Upper lobe of right lung (tissue), 1 donor: ENCODE measurements at places on chromosomes 4 and X. TPM values are rescaled to one million over a fixed set of nuclear protein-coding genes. Genes with fewer than 3 reads are reported as not detected.
A peak's percentile ranks its signal among the peaks of the same experiment; 100 is the strongest.

The NUDT9 gene
- 43.9 TPM for total RNA-seq

DNA sequence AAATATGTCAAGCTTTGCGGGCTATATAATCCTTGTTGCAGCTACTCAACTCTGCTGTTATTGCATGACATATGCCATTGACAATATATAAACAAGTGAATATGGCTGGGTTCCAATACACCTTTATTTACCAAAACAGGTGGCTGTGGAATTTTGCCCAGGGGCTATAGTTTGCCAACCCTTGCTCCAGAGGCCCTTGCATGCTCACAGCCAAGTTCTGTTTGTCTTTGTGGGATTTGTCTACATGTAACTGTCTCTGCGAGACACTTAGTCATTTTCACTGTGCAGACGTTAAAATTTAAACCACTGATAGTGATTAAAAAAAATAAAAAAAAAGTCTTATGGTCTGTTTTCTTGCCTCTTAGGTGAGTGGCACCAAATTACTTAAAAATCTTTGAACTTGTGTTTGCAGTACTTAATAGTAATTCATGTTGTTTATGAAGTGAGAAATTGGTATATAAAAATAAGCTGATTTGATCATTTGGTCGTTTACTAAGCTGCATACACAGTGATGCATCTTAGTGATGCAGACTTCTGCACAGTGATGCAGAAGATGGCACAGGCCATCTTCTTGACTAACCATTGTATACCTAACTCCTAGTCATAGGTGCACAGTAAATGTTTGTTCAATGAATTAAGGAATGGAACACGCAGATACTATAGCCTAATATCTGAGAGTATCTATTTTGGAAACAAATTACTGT lies 170.9 kb downstream of the FRMPD4 start:
- no peaks in the 10 kb centered on the region for H3K4me1 ChIP-seq
- H3K27ac ChIP-seq = no peak overlapping the region
- H3K36me3 ChIP-seq = no peaks in the 10 kb centered on the region
- H3K27me3 ChIP-seq = no peaks in the 10 kb centered on the region

The F11 gene
- 24.7 TPM for total RNA-seq

GRCh38 chr4:123229286-123229685 lies 167.3 kb upstream of the SPRY1 start:
- no peaks in the 10 kb centered on the region for H3K36me3 ChIP-seq
- H3K27ac ChIP-seq = no peak overlapping the region
- H3K4me3 ChIP-seq = no peak overlapping the region
- H3K27me3 ChIP-seq = no peaks in the 10 kb centered on the region
- H3K4me1 ChIP-seq = peaks cover 10% of the 10 kb centered on the region
- DNase-seq = no peak

DNA sequence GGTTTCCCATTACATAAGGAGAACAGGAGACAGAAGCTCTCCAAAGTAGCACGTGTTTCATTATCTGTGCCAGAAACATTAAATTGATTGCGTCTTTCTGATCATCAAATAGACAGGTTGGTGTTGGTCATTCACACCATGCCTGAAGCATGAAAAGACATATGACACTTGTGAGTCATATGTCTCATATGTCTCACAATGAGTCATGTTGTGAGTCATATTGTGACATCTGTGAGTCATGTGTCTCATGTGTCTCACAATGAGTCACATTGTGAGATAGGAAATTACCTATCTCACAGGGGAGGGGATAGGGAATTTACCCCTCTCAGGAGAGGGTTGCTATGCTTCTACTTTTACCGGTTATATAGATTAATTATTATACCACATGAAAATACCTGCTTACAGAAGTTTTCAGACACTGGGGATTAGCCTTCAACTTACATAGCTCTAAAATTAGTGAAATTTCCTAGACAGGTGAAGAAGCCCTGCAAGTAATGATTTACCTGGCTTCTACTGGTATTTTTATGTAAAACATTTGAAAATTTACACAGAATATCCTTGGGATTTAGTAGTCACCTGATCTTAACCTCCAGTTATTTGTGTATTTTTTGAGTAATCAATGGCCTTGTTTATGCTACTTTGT lies 80.8 kb downstream of the NPFFR2 start:
- H3K36me3 ChIP-seq = no peaks in the 10 kb centered on the region
- H3K4me1 ChIP-seq = no peaks in the 10 kb centered on the region
- DNase-seq = no peak
- H3K27ac ChIP-seq = no peak overlapping the region
- H3K27me3 ChIP-seq = no peaks in the 10 kb centered on the region

The TNIP2 gene
- 43.4 TPM for total RNA-seq

The VGLL1 gene
- total RNA-seq = 1.6 TPM

GRCh38 chr4:1209821-1210220 lies 37.4 kb upstream of the SPON2 start:
- no peaks in the 10 kb centered on the region for H3K27me3 ChIP-seq
- peaks cover 44% of the 10 kb centered on the region for H3K36me3 ChIP-seq
- H3K4me1 ChIP-seq = peaks cover 42% of the 10 kb centered on the region
- no peak overlapping the region for H3K4me3 ChIP-seq
- peak overlapping the region; percentile 72 for H3K27ac ChIP-seq
- DNase-seq = peak; percentile 74

The FGB gene
- total RNA-seq = 1.2 TPM

The PPM1K gene
- 37.7 TPM for total RNA-seq

The STPG2 gene
- total RNA-seq = 0.41 TPM

- H3K36me3 ChIP-seq = no peaks in the 10 kb centered on the region
- DNase-seq = no peak
- H3K4me1 ChIP-seq = no peaks in the 10 kb centered on the region
- H3K27ac ChIP-seq = no peak overlapping the region
- no peak overlapping the region for H3K4me3 ChIP-seq
Measured at GRCh38 chr4:175542786-175543185, 269.3 kb downstream of the GPM6A start.

DNA sequence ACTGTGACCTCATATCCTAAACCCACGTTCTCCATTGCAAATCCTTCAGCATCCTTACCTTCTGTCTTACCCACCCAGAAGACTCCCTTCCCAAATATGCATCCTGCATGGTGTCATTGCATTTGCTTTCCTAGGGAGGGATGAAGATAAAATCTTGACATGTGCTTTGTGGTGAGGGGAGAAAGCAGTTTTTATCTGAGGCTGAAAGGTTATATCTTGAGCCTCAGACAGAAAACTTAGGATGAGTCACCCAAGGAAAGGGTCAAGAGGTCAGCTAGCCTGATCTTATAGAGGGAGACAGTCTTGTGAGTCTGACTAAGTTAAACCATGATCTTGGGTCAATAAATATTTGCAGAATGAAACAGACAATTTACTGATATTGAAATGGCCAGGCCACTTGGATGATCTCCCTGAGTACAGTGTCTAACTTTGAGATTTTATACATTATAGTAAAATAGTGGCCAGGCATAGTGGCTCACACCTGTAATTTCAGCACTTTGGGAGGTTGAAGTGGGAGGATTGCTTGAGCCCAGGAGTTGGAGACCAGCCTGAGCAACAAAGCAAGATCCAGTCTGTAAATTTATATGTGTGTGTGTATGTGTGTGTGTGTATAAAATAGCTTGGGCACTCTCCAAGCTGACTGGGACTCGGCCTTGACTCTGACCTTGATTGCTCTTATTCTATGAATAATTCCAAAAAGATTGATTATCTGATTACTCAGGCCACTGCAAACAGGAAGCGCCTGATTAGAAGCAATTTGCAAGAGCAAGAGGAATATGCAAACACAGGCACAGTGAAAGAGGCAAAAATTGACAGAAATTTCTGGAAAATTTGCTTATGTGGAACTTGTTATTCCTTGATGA lies 15.4 kb upstream of the FAM9C start:
- H3K4me1 ChIP-seq = peaks cover 5% of the 10 kb centered on the region
- no peak overlapping the region for H3K4me3 ChIP-seq
- no peaks in the 10 kb centered on the region for H3K27me3 ChIP-seq
- no peaks in the 10 kb centered on the region for H3K36me3 ChIP-seq

DNA sequence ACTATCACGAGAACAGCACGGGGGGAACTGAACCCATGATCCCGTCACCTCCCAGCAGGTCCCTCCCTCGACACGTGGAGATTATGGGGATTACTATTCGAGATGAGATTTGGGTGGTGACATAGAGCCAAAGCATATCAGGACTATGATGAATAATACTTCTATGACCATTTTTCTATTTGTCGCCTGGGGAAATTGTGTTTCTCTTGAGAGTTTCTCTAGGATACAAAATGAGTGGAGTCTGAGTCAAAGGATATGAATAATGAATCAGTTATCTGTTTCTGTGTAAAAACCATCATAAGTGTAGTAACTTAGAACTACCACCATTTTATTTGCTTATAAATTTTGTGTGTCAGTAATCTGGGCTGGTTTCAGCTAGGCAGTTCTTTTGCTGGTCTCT lies 533.0 kb upstream of the ARX start:
- H3K27me3 ChIP-seq = no peaks in the 10 kb centered on the region
- H3K4me3 ChIP-seq = no peak overlapping the region
- no peaks in the 10 kb centered on the region for H3K4me1 ChIP-seq
- no peak for DNase-seq
- no peak overlapping the region for H3K27ac ChIP-seq
- no peaks in the 10 kb centered on the region for H3K36me3 ChIP-seq

GRCh38 chrX:23871905-23872546 lies 35.7 kb downstream of the APOO start:
- no peaks in the 10 kb centered on the region for H3K36me3 ChIP-seq
- no peak overlapping the region for H3K4me3 ChIP-seq
- H3K27me3 ChIP-seq = no peaks in the 10 kb centered on the region

The ZIC3 gene
- not detected for total RNA-seq

DNA sequence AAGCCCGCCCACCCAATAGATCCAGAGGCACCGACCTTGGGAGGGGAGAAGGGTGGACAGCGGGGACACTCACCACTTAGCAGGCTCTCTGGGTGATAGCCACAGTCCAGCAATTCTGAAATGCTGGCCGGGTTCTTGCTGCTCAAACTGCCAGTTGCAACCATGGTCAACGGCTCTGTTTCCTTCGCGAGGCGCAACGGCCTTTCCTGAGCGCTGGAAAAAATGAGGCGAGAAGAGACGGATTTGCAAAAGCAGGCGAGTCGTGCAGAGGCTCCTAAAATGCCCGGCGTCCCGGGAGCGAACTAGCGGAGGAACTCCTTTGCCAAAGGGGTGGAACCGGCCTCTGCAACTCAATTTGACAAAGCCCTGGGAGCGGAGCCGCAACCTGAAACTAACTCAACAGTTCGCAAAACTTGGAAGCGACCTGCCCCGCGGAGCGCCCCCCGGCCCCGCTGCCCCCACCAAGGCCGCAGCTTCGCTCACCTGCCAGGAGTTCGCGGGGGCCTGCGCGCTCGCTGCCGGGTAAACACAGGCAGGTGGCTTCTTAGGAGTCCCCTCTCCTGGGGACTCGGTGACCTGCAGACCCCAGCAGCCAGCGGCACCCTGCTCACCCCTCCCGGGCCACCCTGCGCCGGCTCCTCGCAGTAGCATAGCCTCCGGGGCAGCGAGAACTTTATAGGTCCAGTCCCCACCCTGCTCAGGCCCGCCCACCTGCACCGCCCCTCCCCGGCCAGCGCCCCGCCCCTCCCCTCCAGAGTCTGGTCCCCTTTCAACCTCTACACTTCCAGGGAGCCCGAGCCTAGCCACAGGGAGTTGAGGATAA lies at the start of gene DDIT4L:
TSS of gene DDIT4L (minus strand) at position 649 of the 823 bp plus-strand sequence. CDS start at position 164, 485 bp downstream.
- peaks cover 4% of the 10 kb centered on the region for H3K27me3 ChIP-seq
- no peak within 1 kb of the TSS for H3K27ac ChIP-seq

DNA sequence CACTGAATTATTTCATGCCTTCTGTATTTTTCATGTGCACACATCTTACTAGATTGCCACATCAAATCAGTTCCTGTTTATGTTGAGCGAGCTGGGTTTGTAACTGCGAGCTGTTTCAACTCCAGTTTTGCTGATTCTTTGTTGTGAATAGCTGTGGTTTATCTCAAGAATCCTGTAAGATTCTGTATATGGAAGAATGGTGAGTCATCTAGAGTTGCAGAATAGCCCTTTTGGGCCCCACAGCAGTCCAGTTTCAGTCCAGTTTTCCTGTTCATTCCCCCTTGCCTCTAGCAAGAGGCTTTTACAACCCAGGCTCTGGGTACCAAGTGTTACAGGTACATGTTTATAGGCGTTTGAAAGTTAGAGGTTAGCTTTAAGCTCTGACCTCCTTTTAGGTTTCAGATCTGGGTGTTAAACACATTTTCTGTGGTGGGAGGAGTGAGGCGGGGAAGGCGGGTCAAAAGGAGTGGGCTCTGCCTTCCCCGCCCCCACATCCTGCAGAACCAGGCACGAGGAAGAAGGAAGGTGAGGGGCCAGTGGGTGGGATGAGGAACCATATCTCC lies 32.7 kb downstream of the TBC1D14 start:
- no peak overlapping the region for H3K4me3 ChIP-seq
- peaks cover 50% of the 10 kb centered on the region for H3K4me1 ChIP-seq
- no peak for DNase-seq
- peak overlapping the region; percentile 71 for H3K27ac ChIP-seq
- H3K36me3 ChIP-seq = no peaks in the 10 kb centered on the region
